Panc1 (cell line): ENCODE measurements at places on chromosomes 2 and 18. TPM values are rescaled to one million over a fixed set of nuclear protein-coding genes. Genes with fewer than 3 reads are reported as not detected.

The CRYGD gene
- total RNA-seq, result not detected

The C2orf69 gene
- 21.8 TPM for total RNA-seq

The NR4A2 gene
- 0.85 TPM for total RNA-seq

The UGT1A5 gene
- not detected for total RNA-seq

The CNGA3 gene
- not detected for total RNA-seq

The C2orf68 gene
- 23.7 TPM for total RNA-seq

The CPLX4 gene
- not detected for total RNA-seq

The TTN gene
- total RNA-seq, result 0.13 TPM
